ENCODE measurements at places on chromosomes 5 and 9.

DNA sequence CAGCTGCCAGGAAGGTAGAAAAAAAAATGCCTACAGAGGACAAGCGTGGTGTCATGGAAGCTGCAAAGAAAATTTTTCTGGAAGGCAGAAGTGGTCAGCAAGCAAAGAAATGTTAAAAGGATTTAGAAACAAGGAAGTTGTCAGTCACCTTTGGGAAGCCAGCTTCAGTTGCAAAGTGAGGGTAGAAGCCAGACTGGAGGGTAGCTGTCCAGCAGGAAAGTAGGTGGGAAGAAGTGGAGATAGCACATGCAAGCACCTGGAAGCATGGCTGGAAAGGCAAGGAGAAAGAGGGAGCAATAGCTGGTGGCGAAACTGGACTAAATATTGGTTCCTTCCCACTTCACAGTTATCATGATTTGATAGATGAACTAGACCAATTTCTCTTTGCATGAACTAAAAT is 54.3 kb downstream of the ADRB2 start:
- no peak for DNase-seq

DNA sequence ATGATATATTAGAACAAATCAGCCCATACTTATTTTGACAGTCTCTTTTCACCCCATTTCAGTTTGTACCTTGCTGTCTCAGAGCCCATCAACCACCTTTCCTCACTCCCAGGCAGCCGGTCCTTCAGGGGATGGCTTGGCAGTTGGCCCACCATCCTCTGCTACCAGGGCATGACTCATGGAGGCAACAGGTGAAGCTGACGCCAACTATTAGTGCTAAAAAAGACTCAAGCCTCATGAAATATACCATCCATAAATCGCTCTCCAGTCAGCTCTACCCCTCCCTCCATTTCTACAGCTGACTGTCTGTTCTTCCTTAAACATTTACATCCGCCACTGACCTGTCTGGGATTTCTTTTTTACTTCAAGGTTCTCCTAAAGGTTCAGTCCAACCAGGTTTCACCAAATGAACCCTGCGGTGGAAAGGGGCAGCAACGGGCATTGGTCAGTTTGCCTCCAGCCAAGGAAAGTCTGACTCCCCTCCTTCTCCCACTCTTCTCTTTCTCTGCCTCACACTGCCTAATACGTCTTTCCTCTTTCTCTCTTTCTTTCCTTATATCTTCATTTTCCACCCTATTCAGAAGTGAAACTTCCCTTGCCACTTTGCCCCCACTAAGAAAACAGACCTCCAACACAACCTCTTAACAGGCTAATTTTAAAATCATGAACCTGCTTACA is 439.1 kb downstream of the RAB3C start:
- peak; percentile 51 for DNase-seq

- DNase-seq: no peak
Observed at GRCh38 chr5:645421-645820, 33.3 kb downstream of the CEP72 start.

DNA sequence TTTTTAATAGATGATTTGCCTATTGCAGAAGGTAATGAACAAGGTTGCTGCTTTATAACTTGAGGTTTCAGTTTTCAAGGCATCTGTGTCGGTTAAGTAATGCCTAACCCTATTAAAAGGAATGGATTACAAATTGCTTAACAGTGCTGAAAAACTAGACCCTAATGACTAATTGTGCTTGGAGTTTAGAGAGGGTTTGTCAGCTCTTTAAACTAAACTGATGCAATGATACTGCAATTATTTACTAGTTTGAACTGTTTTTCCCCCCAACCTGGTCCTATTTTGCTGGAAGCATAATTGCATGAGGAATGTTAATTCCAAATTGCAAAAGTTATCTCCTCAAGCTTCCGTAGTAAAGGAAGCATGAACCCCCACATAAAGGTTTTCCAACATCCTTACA is 39.3 kb upstream of the TLX3 start:
- DNase-seq: no peak

GRCh38 chr9:86036555-86036954 is 62.8 kb downstream of the GOLM1 start:
- DNase-seq: no peak

GRCh38 chr9:92496396-92497176 is 14.3 kb upstream of the ASPN start:
- DNase-seq: no peak

- no peak for DNase-seq
Observed at GRCh38 chr5:173341961-173342430, 13.8 kb upstream of the STC2 start.

DNA sequence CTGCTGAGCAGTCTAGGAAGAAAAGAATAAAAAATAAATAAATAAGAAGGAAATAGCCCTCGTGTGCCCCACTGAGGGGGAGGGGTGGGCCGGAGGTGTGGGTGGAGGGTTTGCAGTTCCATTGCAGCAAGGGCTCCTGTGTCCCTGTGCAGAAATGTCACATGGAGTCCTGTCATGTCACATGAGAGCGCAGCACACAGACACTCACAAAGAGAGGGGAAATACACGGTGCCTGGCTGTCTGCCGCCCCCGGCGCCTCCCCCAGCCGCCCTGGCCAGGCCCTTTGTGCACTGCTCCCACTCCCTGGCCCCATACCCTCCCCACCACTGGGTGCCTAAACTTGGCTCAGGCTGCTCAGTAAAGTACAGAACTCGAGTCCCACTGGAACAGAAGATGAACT is 55.6 kb upstream of the SPTLC1 start:
- no peak for DNase-seq

DNA sequence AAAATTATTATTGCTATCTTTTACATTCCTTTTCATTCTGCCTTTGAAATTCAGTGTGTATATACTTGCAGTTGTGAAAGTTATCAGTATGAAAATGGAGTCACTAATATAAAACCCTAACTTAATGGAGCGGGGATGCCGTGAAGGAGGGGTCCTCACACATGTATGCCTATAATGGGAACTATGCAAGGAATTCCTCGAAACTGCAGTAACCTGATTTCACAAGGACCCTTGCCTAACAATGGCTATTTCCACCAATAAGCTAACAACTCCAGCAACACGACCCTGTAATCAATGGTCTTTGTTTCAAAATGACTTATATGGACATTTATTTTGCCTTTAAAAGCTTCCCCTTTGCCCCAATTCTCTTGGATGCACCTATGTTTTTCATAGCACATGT is 12.6 kb upstream of the MLLT3 start:
- no peak for DNase-seq

- no peak for DNase-seq
Observed at GRCh38 chr9:38413283-38413682, 11.0 kb downstream of the IGFBPL1 start.

GRCh38 chr9:84504360-84504759 is 163.8 kb upstream of the SLC28A3 start:
- DNase-seq: no peak

GRCh38 chr5:103414604-103415003 is 148.0 kb downstream of the NUDT12 start:
- DNase-seq: no peak

- DNase-seq: peak; percentile 68
Observed at GRCh38 chr5:19270153-19270552, 717.8 kb downstream of the CDH18 start.

DNA sequence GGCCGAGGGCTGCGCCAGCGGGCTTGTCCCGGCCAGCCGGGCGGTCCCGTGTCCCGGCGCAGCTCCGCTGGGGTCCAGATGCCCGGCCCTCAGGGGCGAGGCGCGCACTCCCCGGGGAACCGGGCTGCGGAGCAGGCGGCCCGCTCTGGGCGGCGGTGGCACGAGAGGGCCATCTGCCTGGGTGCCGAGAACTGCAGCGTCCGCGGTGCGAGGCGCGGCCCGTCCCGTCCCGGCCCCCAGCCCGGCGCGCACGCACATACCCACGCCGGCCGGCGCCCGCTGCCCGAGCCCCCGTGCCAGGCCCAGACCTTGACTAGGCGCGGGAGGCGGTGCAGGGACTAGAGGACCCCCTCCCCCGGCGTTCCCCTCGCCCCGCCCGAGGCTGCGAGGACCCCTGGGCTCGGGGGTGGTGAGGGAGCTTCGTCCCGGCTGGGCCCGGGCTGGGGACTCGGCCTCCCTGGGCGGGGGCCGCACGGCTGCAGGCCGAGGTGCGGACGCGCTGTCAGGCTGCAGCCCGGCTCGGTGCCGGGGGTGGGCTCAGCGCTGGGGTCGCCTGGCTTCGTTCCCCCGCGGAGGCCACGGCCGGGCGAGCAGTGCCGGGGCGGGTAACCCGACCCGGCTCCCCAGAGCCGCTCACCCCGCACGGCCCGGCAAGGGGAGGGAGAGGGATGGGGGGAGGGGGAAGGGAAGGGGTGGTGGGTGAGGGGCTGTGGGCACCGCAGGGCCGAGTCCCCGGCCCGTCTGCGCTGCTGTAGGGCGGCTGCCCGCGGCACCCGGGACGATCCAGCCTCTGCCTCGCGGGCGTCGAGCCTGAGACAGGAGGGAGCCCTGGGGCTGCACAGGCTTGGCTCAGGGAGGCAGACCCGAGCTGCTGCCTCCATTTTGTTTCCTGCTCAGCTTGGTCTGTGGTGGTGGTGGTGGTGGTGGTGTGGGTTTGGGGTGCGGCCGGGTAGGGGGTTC is 1.2 kb upstream of the NSD1 start:
- DNase-seq: peak; percentile 55

- no peak for DNase-seq
Observed at GRCh38 chr9:132804576-132805295, 73.3 kb downstream of the AK8 start.

DNA sequence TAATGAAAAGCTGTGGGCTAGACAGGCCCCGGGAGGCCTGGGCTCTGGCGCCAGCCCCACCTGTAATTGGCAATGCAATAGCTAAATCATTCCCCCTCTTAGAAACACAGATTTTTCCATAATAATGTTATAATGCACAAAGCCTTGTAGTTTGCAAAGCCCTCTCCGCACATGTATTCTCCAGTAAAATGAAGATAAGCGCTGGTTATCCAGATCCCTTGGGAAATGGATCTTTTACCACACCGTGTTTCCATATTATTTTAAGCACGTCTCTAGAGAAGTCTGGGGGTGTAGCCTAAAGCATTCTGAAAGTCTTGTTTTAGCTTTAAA is 1.1 kb upstream of the APBA1 start:
- no peak for DNase-seq

- DNase-seq: no peak
Observed at GRCh38 chr9:19231126-19231903, 822 bp downstream of the DENND4C start.

DNA sequence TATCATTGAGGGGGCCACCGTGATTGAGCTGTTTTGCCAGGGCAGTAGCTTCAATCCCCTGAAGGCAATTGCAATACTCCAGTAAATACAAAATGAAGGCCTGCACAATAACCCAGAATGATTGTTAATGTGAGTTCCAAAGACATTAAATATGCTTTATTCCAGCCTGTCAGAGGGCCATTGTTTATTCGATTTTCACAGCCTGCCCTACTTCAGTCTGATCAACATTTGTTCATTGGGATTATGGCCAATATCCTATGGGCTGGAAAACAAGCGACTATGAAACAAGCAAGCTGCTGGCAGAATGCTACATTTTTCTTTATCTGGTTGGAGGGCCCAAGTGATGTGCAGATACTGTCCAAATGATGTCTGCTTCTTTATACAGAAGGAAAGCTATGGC is 543.1 kb downstream of the TLE1 start:
- no peak for DNase-seq

GRCh38 chr5:55604611-55605067 is 69.9 kb upstream of the PLPP1 start:
- DNase-seq: no peak

GRCh38 chr9:135753391-135754105 is 51.6 kb downstream of the KCNT1 start:
- no peak for DNase-seq

DNA sequence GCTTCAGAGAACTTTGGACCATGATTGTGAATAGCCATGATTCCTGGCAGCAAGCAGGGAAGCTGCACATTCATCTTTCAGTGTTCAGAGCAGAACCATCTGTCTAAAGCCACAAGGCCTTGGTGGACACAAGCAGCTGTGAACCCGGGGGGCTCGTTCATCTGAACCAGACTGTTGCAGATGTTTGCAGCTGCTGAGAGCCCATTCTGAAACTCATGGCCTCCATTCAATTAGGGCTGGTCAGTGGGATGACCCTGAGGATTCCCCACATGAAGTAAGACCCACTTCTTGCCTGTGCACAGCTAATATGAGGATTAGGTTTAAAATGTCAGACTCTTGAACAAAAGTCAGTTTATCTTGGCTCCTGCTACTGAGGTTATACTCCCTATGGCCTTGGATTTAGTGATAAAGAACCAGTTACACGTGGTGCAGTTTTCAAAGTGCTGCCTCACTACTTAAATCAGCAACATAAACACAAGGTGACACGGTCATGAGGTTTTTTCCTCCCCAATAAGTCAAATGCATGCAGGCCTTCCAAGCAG is 109.8 kb upstream of the IFNK start:
- DNase-seq: peak; percentile 30

DNA sequence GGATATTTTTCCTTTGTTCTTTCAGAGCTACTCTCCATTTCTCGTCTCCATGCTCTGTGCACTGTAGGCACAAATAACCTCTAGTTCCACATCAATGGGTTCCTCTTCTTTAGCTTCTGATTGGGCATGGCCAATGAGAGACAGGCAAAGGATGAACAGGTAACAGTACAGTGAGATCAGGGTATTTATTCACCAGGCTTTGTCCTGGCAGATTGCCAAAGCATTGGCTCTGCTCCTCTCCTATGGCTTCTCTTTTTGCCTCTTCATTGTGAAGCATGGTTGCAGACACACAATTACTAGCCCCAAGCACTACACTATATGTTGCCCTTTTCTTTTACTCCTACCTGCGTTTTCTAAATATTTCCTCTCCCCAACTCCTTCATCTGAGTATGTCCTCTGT is 215.1 kb upstream of the ARRDC3 start:
- DNase-seq: no peak

Measured in head of caudate nucleus (tissue), 42 donors.